ENCODE measurements at places on chromosomes 13 and 19.

DNA sequence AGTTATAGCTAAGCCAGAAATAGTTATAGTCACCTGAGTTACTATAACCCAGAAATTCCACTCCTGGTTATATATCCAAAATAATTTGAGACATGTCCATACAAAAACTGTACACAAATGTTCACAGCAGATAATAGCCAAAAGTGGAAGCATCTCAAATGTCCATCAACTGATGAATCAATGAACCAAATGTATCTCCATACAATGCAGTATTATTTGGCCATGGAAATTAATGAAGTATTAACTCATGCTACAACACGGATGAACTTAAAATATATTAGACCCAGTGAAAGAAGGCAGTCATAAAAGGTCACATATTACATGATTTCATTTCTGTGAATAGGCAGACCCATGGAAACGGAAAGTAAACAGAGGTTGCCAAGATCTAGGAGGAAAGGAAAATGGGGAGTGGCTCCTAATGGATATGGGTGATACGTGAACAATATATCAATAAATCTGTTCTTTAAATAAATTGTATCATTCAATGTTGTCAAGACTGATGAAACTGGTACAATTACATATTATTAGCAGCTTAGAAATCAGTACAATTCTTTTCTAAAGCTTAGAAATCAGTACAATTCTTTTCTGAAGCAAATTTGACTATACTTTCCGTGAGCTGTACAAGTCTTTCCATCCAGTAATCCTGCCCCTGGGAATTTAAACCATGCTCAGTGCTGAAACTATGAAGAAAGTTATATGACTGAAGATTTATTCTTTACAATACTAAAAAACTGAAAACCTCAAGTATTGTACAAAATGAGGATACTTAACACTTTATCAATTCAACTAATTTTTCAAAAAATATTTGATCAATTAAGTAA lies 47.0 kb upstream of the DIAPH3 start:
- DNase-seq, result no peak

GRCh38 chr19:3622224-3622623 lies 4.4 kb downstream of the CACTIN start:
- no peak for DNase-seq

DNA sequence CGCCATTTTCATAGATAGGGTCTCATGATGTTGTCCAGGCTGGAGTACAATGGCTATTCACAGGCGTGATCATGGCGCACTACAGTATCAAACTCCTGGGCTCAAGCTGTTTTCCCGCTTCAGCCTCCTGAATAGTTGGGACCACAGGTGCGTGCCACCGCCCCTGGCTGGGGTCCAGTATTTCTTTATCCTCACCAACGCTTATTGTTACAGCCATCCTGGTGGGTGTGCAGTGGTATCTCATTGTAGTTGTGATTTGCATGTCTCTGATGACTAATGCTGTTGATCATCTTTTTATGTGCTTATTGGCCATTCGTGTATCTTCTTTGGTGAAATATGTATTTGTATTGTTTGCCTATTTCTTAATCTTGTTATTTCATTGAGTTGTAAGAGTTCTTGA lies 49.0 kb downstream of the SIPA1L3 start:
- DNase-seq, result no peak

- DNase-seq, result no peak
Observed at GRCh38 chr19:29268721-29269393, 55.9 kb upstream of the UQCRFS1 start.

DNA sequence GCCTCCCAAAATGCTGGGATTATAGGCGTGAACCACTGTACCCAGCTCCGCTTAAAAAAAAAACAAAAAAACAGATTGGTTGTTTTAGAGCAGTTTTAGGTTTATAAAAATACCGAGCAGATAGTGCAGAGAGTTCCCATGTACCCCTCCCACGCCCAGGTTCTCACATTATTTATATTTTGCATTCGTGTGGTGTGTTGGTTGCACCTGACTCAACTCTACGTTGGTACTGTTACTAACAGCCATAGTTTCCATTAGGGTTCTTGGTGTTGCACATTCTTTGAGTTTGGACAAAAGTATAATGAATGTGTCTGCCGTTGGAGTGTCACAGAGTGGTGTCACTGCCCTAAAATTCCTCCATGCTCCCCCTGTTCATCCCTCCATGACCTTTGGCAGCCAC lies 29.1 kb downstream of the MYO9B start:
- DNase-seq, result no peak

DNA sequence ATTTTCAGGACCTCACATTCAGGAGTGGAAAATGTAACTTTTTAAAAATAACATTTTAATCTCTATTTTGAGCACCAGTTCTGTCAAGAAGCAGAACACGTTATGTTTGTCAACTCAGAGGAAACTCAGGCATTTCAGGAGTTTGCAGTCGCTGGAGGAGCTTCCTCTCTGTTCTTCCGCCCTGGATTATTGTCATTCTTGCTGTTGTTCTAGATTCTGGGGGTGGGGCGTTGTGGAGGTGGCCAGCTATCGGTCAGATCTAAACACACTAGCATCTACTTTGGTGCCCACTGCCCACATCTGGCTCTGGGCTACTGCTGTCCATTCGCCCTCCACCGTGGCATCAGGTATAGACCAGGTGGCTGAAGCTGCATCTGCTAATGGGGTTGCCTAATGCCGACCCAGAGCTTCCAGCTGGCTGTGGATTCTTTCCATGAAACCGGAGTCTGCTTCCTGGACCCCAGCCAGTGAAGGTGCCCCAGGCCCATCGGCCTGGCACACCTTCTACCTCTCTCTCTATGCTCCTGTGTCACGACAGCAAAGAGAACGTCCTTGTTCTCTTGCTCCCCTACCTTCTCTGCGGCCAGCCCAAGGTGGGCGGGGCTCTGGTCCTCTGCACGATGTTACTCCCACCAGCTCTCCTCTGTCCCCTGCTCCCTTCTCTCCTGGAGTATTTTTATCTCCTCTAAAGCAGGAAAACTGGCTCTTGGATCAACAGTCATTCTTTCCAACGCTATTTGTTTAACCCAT lies 36.7 kb upstream of the DGKH start:
- no peak for DNase-seq

GRCh38 chr19:13024951-13025697 lies 29.8 kb downstream of the NFIX start:
- DNase-seq, result no peak

DNA sequence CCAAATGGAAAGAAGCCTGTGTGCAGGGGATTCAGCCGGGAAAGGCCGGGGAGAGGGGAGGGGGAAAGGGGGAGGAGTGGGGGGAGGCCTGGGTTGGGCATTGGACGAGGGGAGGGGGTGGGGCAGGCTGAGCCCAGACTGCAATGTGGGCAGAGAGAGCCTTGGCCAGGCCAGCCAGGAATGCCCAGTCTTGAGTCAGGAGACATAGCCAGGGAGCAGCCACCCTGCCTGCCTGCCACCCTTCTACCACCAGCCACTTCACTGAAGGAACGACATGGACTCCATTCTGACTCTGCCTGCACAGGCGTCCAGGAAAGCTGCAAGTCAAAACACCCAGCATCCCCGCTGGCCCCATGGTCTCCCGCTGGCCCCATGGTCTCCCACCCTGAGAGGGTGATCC lies 498 bp downstream of the PROZ start:
- DNase-seq, result no peak

GRCh38 chr19:42069619-42070351 lies at the start of gene GRIK5:
Gene GRIK5, minus strand, starts transcription at chr19:42070206. Its CDS starts 4,436 bp downstream, at chr19:42065770.
- DNase-seq, result no peak

GRCh38 chr19:32104153-32104849 lies 241.1 kb upstream of the ZNF507 start:
- no peak for DNase-seq

DNA sequence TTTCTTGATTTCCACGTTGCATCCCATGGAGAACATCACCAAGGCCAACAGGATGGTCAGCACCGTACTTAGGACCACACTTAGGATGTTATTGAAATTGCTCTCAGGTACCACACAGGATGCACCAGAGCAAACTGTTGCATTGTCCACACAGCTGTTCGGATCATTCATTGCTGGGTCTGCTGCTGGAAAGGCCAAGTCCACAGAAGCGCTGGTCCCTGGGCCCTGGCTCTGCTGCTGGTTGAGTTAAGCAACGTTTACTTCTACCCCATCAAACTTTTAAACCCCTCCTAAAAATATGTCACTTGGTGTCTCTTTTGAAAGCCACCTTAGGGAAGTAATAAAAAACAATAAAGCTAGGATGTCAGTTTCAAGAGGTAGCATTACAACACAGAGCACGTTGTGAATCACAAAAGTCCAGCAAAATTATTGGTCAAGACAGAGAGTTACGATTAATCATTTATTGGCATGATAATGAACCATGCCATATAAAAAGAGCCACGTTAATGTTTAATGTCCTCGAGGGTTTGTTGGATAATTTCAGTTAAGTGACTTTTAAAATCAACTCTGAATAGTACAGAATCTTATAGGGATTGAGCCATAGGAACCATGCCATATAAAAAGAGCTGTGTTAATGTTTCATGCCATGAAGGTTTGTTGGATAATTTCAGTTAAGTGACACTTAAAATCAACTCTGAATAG lies at the start of gene SLC10A2:
TSS of gene SLC10A2 (minus strand) at position 339 of the 702 bp plus-strand sequence. CDS start at position 171, 168 bp downstream.
- DNase-seq, result no peak

- no peak for DNase-seq
Observed at GRCh38 chr13:31965361-31966066, 66.1 kb upstream of the FRY start.

DNA sequence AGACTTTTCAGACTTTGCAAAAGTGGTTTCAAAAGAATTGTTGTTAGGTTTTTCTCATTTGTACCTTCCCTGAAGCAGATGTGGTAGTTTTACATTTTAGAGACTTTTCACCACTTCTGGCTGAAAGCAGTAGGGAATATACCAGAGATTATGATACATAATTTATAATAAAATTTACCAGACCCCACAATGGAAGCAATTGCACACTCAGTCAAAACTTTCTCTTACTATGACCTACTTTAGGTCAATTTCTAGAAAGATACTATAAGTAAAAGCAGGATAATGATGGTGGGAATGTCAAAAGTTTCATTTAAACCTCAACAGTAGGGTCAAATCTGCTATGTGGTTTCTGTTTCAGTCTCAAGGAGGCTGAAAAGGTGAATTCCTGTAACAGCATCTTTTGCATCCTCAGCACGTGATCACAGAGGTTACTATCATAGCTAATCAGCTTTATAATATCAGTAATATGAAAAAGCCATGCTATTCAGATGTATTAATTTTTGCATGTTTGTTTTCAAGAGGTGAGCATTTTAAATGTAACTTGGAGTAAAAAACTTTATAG lies 26.9 kb downstream of the PCCA start:
- no peak for DNase-seq

DNA sequence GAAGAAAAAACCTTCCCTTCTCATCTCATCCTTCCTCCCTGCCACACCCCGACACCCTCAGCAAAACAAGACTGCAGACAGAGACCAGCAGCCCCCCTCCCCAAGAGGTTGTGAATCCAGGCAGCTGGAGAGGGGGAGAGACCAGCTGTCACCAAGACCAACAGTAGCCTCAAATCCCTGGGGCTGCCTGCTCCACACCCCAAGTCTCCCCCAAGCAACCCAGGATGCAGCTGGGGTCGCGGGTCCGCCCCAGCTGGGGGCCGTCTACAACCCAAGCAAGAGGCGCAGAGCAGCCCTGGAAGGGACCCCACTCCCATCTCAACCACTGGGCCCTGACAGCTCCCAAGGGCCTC lies 7.1 kb downstream of the KLF16 start:
- DNase-seq, result no peak

DNA sequence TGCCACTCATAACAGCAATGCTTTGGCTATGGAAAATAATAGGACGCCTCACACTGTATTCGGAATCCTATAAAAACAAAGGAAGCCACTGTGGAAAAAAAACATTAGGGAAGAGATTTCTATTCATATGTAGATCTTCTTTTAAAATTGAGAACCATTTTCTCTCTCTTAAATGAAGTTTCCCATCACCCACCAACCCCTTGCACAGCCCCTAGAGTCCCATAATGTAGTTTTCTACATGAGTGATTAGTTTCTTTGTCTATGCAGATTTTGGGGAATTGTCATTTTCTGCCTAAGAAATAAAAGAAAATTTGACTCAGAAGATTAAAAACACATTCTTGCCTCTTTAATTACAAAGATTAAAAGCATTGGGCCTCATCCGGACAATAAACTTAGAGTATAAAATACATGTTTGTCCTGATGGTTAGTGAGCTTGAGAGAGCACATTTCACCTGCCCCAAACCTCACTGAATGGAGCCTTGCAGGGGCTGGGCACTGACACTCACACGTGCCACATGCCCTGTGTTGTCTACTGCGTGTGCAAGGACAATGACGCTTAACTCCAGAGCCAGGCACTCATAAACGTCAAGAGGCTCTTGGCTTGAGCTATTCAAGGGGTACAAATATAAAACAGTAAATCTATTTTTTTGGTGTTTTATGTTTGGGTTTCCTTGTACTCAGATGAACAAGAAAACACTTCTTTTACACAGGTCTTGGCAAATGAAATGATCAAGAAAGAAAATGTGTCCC lies 40.0 kb upstream of the KL start:
- DNase-seq, result no peak

GRCh38 chr13:27599845-27600553 lies 20.3 kb downstream of the LNX2 start:
- DNase-seq, result no peak

GRCh38 chr13:114124921-114125320 lies 7.5 kb downstream of the RASA3 start:
- no peak for DNase-seq

GRCh38 chr19:38401148-38401547 lies 1.7 kb upstream of the FAM98C start:
- no peak for DNase-seq

GRCh38 chr13:27770809-27771208 lies 21.5 kb upstream of the GSX1 start:
- DNase-seq, result no peak

Data from NCI-H2029 treated with DMSO at 0.1 percent for 48 hours (cell line).